ENCODE measurements at places on chromosomes 5 and 9.

DNA sequence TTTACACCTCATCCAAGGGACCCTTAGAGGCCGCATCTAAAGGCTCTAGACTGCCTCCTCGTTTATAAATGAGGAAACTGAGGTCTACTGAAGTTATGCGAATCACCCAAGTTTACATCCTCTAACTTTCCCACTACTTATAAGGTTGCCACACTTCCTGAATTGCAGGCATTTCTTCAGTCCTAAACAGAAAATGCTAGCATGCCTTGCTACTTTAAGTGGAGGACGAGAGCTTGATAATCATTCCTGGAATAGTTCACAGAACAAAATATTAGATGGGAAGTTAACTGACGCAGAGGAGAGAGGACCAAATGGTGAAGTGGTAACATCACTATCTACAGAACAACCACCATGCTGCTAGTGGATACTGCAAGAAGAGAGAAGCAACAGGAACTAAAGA lies 85.8 kb downstream of the GNAQ start:
- DNase-seq, result no peak

GRCh38 chr9:90893706-90894105 lies 92.1 kb downstream of the SYK start:
- DNase-seq, result no peak

DNA sequence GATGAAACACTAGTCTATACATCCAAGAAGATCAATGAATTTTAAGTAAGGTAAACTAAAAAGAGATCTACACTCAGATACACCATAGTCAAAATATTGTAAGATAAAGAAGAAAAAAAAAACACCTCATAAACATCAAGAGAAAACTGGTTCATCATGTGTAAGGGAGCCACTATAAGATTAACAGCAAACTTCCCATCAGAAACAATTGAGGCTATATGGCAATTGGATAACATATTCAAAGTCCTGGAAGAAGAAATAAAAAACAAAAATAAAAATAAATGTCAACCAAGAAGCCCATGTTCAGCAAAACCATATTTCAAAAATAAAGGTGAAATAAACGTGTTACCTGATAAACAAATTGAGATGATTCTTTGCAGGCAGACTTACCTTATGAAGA lies 3.6 kb downstream of the OR13C8 start:
- no peak for DNase-seq

DNA sequence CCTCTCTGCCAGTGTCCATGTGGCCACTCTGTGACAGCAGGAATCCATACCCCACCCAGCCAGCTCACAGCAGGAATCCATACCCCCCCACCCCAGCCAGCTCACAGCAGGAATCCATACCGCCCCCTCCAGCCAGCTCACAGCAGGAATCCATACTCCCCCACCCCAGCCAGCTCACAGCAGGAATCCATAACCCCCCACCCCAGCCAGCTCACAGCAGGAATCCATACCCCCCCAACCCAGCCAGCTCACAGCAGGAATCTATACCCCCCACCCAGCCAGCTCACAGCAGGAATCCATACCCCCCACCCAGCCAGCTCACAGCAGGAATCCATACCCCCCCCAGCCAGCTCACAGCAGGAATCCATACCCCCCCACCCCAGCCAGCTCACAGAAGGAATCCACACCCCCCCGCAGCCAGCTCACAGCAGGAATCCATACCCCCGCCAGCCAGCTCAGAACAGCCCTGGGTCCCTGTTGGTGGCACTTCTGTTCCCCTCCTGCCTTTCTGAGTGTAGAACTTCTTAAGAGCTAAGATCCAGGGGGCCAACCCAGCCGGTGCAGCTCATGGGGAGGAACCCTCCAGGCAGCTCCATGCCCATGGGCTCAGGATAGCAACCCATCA lies 8.4 kb upstream of the RXRA start:
- DNase-seq, result no peak

DNA sequence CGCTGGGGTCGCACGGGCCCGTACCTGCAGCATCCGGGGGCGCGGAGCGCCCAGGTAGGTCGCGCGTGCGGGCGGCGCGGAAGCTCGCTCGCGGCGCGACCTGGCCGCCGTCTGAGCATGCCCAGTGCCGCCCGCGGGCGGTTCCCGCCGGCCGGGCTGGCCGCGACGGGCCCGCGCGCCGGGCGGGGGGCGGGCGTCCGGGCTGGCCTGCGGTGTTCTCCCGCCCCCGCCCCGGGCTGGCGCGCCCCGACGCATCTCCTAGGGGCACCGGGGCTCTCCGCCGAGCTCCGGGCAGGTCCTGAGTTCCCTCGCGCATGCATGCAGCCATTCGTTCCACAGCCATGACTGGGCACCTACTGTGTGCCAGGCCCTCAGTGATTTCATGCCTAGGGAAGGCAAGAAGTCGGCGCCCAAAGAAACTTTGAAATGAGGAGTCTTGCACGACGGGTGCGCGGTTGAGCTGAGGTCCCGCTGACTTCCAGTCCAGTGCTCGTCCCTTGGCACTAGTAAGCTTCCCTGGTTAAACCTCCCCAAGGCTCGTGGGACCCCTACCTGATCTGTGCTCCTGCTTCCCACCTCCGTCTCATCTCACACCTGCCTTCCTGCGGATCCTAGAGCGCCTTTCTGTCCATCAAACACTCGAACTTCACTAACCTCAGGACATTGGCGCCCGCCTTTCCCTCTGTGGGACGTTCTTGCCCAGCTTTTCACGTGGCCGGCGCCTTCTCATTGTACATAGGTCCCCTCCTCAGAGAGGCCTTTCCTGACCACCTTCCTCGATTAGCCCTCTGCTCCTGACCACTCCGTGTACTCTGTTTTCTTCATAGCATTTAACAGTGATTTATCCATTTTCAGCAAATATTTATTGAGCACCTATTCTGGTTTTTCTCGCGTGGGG lies at the start of gene PTPN3:
Gene PTPN3, minus strand, starts transcription at position 113 of the 898 bp plus-strand sequence. CDS start 34,873 bp downstream, outside the sequence.
- DNase-seq, result peak; percentile 89

DNA sequence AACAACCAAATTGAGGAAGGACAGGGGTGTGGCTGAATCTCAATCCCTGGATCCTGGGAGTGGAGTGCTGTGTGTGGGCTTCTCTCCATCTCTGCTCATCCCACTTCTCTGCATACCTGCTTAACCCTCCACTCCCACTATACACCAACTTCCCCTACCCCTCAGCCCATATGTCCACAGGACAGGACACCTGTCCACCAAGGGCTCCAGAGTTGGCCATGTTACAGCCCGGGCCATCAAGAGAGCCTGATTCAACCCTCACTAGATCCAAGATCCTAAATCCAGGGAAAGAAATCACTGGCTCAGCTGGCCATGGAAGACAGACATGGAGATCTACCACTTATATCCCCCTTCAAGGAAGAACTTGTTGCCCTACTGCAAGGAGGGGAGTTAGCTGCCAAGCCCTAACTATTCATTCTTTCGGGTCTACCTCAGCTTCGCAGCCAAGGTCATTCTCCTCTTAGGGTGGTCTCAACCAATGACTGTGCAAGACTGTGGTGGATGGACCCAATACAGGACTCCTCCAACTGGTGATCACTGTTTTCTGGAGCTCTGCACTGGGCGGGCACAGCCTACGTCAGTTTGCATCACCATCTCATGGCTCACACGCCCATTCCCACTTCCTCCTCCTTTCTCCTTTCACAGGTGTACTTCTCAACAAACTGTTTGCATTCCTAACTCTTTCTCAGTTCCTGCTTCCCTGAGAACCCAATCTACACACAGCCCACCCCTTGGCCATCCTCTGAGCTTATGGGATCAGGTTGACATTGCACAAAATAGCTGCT lies 53.7 kb upstream of the ZBTB43 start:
- DNase-seq, result peak; percentile 81

DNA sequence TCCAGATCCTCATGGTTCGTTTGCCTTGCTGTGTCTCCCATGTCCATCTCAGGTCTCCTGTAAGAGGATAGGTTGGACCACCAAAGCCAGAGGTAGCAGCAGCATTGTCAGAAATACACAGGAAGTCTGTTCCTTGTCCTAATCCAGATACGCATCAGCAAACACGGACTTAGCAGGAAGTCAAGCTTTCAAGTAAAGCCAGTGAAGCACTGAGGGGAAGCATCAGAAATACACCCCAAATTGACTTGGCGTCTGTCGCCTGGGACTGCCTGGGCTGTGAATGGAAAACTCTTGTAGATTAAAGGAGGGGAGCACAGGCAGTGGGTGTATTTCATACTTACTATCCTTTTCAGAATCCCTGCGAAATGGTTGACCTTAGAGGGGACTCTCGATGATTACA lies 171.3 kb downstream of the PSAT1 start:
- no peak for DNase-seq

DNA sequence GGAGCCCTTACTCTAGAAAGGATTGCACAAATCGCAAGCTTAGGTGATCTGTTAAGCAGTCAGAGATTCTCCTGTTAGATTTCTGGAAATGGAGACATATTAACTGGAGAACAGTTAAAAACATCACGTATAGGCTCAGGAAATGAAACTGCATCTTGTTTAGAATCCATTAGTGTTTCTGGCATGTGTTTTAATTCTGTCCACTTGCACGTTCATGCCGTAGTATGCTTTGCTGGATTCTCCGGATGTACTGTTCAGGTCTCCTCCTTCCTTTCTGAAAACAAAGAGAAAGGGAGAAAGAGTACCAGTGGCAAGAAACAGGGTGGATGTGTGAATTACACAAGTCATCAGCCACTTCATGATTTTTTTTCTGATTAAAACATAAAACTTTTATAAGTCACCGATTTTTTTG lies 2.5 kb upstream of the RGMB start:
- DNase-seq, result no peak

GRCh38 chr5:64462391-64462790 lies 43.4 kb upstream of the RGS7BP start:
- DNase-seq, result no peak

GRCh38 chr5:149809931-149810691 lies 80.0 kb downstream of the PPARGC1B start:
- no peak for DNase-seq

GRCh38 chr9:136565086-136565714 lies 19.4 kb upstream of the NOTCH1 start:
- DNase-seq, result no peak

DNA sequence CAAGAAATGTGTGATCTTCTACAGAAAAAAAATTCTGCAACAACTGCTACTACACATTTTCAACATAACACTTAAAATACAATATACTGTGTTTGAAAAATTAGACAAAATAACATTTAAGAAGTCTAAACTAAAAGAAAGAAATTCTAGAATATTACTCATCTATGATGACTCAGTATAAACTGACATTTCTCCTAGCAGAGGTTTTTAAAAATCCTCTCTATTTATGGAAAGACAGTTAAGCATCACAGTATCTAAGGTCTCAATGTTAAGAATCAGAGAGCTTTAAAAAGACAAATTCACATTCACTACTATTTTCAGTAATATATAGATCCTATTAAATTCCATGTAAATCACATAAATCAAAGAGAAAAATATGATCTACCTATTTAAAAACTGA lies 61.3 kb downstream of the NR2F1-AS1 start:
- no peak for DNase-seq

DNA sequence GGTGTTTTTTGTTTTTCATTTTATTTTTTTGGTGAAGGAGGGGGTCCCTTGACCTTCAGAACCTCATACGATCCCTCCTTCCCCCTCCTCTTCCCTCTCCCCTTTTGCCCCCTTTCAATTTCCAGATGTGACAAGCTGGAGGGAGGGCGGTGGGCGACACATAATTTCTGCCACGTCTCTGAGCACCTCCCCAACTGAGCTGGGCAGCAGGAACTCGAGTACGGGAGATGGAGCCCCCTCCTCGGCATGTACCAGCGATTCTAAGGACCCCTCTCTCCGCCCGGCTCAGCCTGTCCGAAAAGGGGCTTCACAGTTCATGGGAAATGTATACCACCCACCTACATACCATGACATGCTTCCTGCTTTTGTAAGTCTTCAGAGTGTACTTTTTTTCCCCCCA lies 52.4 kb downstream of the PRRC2B start:
- DNase-seq, result peak; percentile 55

GRCh38 chr5:35828082-35828598 lies 28.6 kb upstream of the IL7R start:
- no peak for DNase-seq

GRCh38 chr9:2346277-2346913 lies 275.2 kb upstream of the VLDLR start:
- no peak for DNase-seq

DNA sequence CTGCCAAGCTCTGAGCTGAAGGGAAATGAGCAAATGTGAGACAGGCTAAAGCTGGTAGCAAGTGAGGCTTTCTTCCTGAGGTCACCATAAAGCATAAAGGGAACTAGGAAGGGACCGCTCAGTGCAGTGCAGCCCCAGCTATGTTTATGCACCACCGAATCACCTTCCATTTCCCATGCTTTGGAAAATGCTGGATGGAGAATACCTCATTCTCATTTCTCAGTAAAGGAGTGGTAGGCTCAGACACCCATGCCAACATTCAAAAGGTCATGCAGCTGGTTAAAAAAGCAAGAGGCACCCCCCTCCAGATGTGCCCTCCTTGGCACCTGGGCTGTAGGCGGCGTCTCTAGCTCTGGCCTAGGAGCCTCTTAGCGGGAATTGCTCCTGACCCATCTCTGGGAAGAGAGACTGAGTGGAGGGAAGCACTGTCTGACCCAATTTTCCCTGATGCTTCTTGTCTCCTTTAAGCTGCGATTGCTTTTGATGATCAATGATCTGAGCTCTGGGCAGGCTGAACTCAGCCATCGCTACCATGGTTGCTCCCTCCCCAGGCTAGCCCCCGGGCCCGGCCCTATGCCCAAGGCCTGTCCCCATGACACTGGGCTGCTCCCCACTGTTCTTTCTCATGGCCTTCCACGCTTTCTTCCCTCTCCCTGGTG lies 58.7 kb downstream of the ZNF354C start:
- DNase-seq, result peak; percentile 65

DNA sequence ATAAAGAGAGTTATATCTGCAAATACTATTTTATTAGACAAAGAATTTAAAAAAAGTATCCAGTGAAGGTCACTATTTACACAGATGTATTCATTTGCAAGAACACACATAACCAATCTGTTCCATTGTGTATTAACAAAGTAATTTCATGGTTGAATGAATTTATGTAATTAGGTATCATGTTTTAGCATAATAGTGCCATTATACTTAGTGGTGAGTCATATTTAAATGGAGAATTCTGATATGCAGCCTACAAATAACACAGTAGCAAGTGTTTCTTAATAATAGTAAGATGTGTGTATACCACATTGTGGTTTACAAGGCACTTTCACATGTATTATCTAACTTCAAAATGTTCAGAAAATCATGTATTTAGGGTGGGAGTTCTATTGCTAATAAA lies 1028.5 kb upstream of the ACO1 start:
- no peak for DNase-seq

DNA sequence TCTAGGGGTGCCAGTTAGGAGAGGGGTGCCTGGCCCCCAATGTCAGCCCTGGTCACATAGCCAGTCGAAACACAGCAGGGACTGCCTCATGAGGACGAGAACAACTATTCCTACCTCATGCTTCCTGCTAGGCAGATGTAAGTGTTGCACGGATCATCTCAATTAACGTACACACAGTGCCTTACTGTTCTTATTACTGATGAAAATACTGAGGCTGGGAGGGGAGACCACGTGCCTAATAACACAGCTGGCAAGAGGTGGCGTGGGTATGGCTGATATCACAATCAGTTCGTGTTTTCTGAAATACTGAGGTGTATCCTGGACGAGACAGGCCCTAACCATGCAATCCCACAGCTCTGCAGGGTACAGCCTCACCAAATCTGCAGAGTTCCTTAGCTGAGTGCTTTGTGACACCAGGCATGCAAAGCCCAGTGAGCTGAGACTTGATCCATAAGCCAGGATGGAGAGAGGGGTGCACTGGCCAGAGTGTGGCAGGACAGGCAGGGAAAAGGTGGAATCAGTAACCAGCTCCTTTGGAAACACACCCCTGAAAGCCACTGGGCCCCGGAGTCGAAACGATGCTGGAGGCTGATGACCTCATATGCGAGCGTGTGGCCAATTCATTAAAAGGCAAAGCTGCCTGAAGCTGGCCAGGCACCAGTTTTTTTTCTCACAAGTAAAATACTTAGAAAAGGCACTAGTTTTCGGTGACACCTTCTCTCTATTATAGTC lies 63.9 kb downstream of the PRRT1B start:
- DNase-seq, result no peak

All from mesenteric fat pad (tissue), 1 donor.